Stimulated activated CD8-positive, alpha-beta memory T cell treated with anti-CD3 and anti-CD28 coated beads, Interleukin-4, amount 100 ng/mL, for 1 hour (primary cell): ENCODE measurements at places on chromosomes 1 and 21.

DNA sequence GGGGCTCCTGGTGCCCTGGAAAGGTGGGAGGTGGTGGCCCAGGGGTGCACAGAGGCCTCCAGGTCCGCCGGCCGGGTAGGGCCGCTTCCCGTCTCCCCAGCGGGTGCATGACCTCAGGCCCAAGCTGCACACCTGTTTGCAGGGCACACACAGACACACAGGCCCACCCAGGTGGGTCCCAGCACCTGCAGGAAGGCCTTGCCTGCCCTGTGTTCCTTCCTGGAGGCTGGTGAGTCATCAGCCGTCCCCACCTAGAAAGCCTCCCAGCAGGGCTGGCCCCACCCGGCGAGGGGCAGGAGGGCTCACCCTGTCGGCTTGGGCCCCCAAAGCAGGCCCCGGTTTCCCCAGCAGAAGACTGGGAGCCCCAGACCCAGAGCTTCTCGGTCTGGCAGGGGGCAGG lies 23.6 kb upstream of the TTLL10 start:
- no peak for DNase-seq

- no peak for DNase-seq
These were observed 43.5 kb downstream of the RRAGC start for GRCh38 chr1:38815903-38816627.

- DNase-seq, result no peak
These were observed at the start of gene CHI3L2 for GRCh38 chr1:111227434-111227833. Gene CHI3L2 (plus strand): TSS chr1:111227713. CDS start chr1:111227730, 17 bp downstream.

GRCh38 chr1:203120325-203121153 lies 7.0 kb upstream of the ADORA1 start:
- DNase-seq, result no peak

GRCh38 chr1:70169018-70169839 lies 36.1 kb downstream of the LRRC40 start:
- DNase-seq, result no peak

GRCh38 chr1:199122532-199123311 lies 483.9 kb downstream of the PTPRC start:
- no peak for DNase-seq

- no peak for DNase-seq
These were observed 142.5 kb downstream of the TNR start for GRCh38 chr1:175600721-175601440.

DNA sequence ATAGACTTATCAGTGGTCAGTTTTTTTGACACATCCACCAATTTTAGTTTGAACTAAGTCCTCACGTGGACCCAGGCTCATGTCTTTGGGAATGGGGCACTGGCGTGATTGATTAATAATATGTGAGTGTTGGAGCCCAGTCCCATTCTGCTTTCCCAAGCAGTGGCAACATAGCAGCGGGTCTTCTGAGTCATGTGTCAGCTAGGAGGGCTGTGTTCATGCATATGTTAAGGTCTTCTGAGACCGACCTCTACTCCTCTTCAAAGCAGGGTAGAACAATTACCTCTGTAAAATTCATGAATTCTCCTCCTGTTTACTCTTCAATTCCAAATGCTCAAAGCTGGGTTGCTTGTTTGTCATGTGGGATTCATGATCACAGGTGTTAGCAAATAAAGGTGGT lies 291.3 kb downstream of the CAMTA1 start:
- no peak for DNase-seq

DNA sequence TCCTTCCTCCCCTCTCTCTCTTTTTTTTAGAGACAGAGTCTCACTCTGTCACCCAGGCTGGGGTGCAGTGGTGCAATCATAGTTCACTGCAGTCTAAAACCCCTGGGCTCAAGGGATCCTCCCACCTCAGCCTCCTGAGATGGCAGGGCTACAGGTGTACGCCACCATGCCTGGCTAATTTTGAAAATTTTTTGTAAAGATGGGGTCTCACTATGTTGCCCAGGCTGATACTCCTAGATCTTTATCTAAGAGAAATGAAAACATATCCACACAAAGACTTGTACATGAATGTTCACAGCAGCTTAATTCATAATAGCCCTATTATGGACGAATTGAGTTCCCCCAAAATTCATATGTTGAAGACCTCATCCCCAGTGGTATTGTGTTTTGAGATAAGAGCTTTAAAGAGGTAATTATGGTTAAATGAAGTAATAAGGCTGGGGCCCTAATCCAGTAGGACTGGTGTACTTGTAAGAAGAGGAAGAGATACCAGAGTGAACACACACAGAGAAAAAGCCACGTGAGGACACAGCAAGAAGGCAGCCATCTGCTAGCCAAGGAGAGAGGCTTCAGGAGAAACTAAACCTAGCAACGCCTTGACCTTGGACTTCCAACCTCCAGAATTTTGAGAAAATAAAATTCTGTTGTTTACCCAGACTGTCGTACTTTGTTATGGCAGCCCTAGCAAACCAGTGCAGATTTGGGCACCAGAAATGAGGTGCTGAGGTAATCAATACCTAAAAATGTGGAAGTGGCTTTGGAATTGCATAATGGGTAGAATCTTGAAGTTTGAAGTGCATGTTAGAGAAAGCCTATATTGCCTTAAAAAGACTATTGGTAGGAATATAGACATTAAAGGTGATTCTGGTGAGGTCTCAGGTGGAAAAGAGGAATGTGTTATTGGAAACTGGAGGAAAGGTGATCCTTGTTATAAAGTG lies 13.2 kb downstream of the IFNLR1 start:
- no peak for DNase-seq

GRCh38 chr1:62891956-62892562 lies 108.1 kb downstream of the ATG4C start:
- DNase-seq, result no peak

DNA sequence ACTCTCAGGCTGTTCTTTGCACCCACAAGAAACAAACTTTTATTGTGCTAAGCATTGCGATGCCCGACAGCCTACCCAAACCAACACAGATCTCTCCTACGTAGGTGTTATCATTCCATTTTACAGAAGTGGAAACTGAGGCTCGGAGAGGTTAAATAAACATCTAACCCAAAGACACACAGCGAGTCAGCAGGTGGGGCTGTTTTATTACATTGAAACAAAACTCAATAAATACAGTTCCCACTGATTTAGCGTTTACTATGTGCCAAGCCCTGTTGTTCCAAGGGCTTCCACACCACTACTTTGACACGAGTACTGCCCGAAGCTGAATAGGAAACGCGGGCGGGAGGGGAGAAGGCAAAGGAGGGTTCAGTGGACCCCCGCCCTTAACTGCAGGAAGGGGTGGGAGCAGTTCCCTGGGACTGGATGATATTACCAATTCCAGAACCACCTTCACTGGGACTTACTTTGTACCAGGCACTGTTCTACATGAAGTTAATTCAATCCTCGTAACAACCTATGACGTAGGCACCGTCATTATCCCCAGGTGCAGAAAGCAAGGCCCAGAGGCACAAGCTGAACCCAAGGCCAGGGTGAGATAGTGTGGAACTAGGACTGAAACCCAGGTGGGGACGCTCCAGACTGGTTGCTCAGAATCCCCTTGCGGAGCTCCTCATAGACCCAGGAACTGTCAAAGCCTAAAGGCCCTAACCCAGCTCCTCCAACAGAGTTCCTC lies 19.3 kb upstream of the ALDH4A1 start:
- DNase-seq, result no peak

GRCh38 chr1:96333522-96334235 lies 387.9 kb upstream of the PTBP2 start:
- no peak for DNase-seq

GRCh38 chr1:230356869-230357794 lies 69.0 kb downstream of the PGBD5 start:
- DNase-seq, result no peak
